ENCODE measurements at places on chromosomes 16 and 17.

DNA sequence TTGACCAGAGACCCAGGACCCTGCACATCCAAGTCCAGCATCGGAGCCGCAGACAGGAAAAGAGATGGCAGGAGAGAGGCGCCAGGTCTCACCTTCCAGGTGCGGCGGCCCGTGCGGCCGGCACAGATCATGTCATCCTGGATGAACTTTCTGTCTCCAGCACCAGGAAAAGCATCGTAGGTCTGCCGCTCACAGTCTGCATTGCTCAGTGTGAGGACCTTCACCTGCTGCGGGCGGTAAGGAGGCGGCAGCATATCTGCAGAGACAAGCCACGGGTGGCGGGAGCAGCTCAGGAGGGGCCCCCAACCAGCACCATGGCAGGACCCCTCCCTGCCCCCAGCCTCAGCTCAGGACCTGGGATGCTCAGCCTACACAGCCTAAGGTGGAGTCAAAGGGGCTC lies 17.9 kb downstream of the TPSD1 start:
- DNase-seq = no peak

DNA sequence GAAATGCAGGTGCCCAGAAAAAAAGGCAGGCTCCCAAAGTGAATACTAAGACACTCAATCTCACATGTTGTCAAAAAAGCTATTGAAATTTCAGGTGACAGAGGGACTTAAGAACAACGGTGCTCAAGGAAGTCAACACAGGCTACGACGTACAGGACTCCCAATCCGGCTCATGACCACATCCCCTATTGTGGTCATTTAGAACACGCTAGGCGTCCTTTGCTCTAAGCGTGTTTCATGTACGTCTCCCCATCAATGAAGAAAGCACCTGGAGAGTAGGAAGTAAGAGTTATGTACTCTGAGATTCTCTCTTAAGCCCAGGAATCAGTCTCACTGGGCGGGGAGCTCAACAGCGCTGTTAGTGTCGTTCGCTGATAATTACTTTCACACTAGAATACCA lies 94.1 kb downstream of the MRM3 start:
- peak; percentile 25 for DNase-seq

DNA sequence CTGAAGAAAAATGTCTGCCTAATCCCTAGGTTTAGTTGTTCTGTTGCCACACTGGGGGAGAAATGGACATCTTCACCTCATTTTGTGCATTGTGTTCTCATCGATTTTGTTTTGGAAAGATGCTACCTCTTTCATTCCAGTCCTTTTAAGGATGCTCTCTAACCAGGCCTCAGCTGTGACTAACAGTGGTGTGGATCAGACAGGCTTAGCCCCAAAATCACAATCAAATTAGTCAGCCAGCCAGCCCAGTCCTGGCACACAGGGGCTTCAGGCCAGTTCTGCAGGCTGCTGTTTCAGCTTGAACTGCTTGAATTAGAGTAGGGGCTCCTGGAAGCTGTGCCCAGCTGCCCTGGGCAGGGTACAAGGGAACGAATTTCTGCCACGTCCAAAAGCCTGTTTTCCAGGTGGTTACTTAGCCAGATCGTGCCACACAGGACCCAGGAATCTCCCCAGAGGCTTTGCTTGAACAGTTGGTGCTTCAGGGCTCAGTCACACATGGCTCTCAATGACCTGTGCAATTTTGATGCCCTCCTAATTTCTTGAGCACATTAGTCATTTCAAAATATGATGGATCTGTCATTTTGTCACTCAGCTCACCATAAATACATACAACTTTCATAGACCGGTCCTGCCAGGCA lies 60.7 kb downstream of the CLEC16A start:
- no peak for DNase-seq

GRCh38 chr17:8822401-8823035 lies 23.4 kb upstream of the MFSD6L start:
- DNase-seq = no peak

DNA sequence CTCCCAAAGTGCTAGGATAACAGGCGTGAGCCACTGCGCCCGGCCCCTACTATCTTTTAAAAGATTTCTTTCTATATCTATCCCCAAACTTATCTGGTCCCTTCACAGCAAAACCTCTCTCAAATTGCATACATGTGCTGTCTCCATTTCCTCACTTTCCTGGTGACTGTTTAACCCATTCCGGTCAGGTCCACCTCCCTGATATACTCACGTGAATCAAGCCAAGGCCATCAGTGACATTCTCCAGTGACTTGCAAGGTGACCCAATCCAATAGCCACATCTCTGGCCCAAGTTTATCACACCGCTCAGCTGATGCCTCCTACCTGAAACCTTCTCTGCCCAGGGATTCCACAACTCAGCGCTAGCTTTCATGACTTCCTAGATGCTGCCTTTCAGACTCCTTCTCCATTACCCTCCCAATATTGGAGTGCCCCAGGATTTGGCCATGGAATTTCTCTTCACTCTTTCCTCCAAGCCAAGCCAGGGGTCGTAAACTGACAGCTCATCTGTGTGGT lies 1.4 kb upstream of the CTCF start:
- no peak for DNase-seq

DNA sequence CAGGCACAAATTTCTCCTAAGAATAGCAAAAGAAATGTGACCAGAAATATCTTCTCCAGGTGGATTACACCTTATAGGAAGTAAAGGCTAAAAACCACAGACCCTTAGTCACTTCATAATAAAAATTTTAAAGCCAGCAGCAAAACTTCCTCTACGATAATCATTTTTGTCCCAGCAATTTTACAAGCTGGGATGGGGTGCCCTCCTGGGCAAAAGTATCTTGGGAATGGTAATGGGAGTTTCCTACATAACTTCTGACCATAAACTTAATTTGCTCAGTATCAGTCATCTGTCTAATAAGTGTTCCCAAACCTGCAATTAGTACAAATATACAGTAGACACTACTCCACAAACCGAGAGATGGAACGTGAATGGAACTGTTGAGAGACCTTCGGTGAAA lies 3.0 kb downstream of the PHF12 start:
- DNase-seq = no peak

DNA sequence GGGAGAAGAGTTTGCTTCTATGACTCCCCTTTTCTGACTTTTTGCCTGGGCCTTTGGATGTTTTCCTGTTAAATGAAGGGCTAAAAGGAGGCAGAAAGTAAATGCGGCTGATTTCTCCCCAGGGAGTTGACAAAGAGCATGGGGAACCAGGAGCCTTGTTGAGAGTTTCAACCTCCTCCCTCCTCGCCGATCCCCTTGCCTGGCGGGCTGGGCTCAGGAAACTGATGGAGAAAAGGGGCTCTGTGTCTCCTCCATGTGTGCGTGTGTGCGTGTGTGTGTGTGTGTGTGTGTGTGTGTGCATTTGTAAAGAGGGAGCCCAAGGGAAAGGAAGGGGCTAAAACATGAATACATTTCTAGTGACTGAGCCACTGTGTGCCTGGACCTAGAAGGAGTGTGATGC lies 94.5 kb downstream of the ZDHHC7 start:
- no peak for DNase-seq

GRCh38 chr16:907842-908241 lies 62.9 kb downstream of the LMF1 start:
- DNase-seq = no peak

DNA sequence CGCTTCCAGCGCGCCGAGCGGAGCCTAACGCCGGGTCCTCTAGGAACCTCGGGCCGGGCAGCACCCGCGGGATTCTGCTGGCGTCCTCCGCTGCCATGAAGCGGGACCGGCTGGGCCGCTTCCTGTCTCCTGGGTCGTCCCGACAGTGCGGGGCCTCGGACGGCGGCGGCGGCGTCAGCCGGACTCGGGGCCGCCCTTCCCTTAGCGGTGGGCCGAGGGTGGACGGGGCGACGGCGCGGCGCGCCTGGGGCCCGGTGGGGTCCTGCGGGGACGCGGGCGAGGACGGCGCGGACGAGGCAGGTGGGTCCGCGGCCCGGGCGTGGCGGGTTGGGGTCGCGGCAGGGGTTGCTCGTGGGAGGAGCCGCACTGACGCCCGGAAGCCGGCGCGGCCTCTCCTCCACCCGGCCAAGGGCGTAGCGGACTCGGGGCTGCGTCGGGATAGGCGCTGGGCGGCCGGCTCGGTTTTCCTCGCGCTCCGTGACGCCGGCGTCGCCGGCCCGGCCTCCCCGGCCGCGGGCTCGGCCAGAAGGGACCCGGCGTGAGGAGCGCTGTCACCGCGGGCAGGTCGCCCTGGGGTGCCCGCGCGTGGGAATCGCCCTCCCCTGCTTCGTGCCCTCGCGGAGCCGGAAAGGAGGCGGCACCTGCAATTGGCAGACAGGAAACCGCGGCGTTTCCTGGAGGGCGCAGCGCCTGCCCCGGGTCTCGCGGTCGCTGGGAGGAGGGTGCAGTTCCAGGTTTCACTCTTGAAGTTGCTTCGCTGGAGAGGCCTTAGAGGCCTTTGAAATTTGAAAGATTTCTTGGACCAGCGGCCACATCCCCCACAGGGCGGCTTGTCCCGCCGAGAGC lies 432 bp downstream of the ZNF276 start:
- DNase-seq = peak; percentile 93

DNA sequence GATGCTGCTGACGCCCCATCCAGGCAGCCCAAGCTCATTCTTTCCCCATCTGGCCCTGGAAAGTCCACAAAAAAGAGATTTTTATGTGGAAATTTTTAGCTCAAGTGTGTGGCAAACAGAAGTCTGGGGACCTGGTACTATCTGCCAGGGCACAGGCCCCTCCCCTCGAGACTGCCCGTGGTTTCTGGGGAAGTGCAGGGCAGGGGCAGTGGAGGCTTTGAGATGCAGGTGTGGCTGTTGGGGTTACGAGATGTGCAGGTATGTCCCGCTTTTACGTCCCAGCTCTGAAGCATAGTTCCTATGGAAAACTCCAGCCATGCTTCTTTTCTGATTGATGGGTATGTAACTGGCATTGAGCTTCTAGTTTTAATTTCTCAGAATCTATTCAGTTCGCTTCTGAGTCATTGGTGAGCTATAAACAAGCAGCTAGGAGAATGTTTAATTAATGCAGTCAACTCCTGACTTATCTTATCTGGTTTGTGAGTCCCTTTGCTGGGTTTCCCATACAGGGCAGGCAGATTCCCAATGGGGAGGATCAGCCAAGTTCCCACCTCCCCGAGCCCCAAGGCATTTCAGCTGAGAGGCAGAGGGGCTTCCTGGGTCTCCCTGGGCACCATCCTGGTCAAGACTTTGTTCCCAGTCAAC lies 16.2 kb downstream of the TBX4 start:
- no peak for DNase-seq

GRCh38 chr17:36675250-36675649 lies 73.9 kb downstream of the MRM1 start:
- DNase-seq = peak; percentile 32

DNA sequence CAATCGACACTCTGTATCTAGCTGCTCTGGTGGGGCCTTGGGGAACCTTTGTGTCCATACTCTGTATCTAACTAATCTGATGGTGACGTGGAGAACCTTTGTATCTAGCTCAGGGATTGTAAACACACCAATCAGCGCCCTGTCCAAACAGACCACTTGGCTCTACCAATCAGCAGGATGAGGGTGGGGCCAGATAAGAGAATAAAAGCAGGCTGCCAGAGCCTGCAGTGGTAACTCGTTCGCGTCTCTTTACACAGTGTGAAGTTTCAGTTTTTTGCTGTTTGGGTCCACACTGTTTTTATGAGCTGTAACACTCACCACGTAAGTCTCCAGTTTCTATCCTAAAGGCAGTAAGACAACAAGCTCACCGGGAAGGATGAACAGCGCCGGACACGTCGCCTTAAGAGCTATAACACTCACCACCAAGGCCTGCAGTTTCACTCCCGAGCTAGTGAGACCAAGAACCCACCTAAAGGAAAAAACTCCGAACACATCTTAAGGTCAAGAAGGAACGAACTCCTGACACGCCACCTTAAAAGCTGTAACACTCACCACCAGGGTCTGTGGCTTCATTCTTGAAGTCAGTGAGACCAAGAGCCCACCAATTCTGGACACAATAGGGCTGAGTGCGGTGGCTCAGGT lies 64.6 kb downstream of the KPNA2 start:
- DNase-seq = no peak

- DNase-seq = no peak
Observed at GRCh38 chr16:21088646-21089538, 61.8 kb downstream of the DNAH3 start.
